Panc1 (cell line): ENCODE measurements at places on chromosomes 11 and 22. TPM values are rescaled to one million over a fixed set of nuclear protein-coding genes. Genes with fewer than 3 reads are reported as not detected.

KRTAP5-2 gene
- total RNA-seq, result not detected

SPON1 gene
- total RNA-seq, result 0.10 TPM

MRGPRX3 gene
- total RNA-seq, result not detected

VPS51 gene
- 101 TPM for total RNA-seq

RAC2 gene
- 1.5 TPM for total RNA-seq

ART1 gene
- total RNA-seq, result not detected
